Activated T-helper 2 cell treated with anti-CD3 and anti-CD28 coated beads, Interferon-gamma antibody, Interleukin-2, Interleukin-4, amounts not matched to agents 10 μg/mL and 5 μg/mL and 100 μg/mL, durations not matched to agents 14 hours and 24 hours and 36 hours (primary cell): ENCODE measurements at places on chromosomes 5 and 9. TPM values are rescaled to one million over a fixed set of nuclear protein-coding genes. Genes with fewer than 3 reads are reported as not detected.

DNA sequence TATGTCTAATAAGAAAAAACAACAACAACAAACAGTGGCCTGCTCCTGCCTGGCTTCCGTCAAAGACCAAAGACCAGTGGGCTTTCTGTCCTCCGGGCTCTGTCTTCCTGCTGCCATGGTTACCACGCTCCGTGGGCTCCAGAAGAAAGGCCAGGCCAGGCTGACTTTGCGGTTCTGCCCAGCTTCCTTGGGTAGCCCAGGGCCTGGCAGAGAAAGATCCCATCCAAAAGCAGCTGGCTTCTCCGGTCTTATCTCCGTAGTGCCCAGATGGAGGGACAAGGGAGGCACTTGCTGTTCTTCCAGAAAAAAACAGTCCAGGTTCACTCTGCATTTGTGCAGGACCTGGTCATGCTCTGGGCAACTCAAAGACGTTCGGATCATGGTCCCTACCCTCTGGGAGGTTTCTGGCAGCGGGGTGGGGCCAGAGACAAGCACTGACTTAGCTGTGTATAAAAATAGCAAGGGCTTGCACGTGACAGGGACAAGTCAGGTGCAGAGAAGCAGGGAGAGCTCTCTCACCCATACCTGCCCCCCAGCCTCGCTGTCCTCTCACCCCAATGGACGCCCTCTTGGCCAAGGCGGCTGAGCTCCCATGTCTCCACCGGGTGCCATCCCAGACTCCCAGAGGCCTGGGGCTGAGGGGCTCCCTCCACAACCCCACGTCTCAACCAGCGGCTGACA, 212.2 kb downstream of the C9orf50 start:
- H3K4me3 ChIP-seq, result no peak overlapping the region
- H3K27me3 ChIP-seq, result peaks cover 2% of the 10 kb centered on the region
- no peak overlapping the region for H3K27ac ChIP-seq
- H3K36me3 ChIP-seq, result peaks cover 10% of the 10 kb centered on the region

DNA sequence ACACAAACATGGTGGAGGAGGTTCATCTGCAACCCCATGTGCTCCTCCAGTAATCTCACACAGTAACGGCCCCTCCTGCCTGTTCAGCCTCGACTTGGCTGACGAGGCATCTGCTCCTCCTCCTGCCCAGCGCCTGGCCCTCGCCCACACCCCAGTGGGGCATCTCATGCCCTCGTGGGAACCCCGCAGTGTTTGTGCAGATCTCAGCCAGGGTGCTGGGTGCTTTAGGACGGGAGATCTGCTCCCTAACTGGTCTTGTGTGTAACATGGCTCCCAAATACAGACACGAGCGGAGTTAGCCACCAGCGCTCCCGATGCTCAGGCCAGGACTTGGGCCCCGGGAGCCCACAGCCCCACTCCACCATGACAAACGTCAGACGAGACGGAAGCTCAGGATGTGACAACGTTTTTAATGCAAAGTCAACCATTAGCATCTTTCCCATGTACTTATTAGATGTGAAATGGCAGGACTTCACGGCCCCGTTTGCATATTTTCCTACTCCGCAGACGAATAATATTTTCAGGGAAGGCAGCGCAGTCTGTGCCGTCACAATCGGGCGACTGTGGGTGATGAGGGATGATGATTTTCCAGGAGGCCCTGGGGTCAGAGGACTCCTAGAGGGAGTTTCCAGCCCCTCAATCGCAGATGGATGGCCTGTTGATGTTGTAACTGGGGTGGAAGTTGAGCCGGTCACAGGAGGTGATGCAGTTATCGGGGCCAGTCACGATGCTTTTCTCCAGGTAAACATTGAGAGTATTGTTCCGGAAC, 5.5 kb upstream of the MRPS2 start:
- no peak overlapping the region for H3K4me3 ChIP-seq
- no peaks in the 10 kb centered on the region for H3K36me3 ChIP-seq
- peaks cover 5% of the 10 kb centered on the region for H3K4me1 ChIP-seq
- H3K27me3 ChIP-seq, result peaks cover 7% of the 10 kb centered on the region

GRCh38 chr5:81314581-81314980, 13.2 kb downstream of the ZCCHC9 start:
- H3K27ac ChIP-seq, result no peak overlapping the region
- peaks cover 4% of the 10 kb centered on the region for H3K4me1 ChIP-seq
- H3K4me3 ChIP-seq, result no peak overlapping the region

Gene CAVIN4
- total RNA-seq, result 0.23 and 0.34 TPM in 2 replicates

GRCh38 chr5:154189256-154189818, 1.2 kb upstream of the GALNT10 start:
- peak overlapping the region; percentile 83 for H3K4me3 ChIP-seq
- H3K27me3 ChIP-seq, result peaks cover 17% of the 10 kb centered on the region
- peak overlapping the region; percentile 60 for H3K27ac ChIP-seq
- H3K4me1 ChIP-seq, result peaks cover 34% of the 10 kb centered on the region
- DNase-seq, result no peak
- peaks cover 21% of the 10 kb centered on the region for H3K36me3 ChIP-seq

DNA sequence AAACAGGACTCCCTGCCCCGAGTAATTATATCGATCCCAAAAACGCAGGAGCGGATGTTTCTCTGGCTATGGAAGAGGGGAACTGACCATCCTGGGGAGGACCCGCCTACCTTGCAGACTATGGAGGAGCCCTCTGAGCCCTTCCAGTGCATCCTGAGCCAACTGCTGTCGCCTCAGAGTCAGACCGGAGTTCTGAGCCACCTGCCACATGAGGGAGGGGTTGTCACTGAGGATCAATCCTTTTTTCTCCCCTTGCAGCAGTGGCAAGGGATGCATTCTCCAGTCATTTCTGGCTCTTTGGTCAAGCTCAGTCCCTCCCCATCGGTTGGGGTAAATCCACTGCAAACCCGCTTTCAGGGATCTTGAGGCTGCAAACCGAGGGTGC, 709 bp downstream of the FANCG start:
- H3K4me1 ChIP-seq, result peaks cover 28% of the 10 kb centered on the region
- H3K4me3 ChIP-seq, result peak overlapping the region; percentile 96
- peak overlapping the region; percentile 71 for H3K27ac ChIP-seq
- no peaks in the 10 kb centered on the region for H3K27me3 ChIP-seq

DNA sequence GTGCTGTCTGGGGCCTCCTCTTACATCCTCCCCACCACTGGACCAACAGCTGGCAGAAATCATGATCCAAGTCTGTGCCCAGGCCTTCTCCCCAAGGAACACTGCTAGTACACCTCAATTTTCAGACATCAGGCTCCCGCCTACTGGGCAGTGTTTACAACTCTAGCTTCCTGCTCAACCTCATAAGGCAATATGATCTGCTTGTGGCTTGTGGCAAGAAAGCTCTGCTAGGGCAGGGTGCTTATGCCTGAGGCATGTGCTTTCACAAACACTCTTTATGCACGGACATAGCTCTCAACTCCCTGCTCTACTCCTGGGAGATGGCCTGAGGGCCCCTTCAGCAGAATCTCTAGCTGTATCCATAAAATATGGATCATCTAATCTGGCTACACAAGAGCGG, 32.5 kb downstream of the SH3TC2 start:
- H3K4me3 ChIP-seq, result no peak overlapping the region
- peaks cover 2% of the 10 kb centered on the region for H3K4me1 ChIP-seq
- DNase-seq, result no peak
- H3K27ac ChIP-seq, result no peak overlapping the region
- no peaks in the 10 kb centered on the region for H3K36me3 ChIP-seq

Gene TMEM215
- not detected in 2 replicates for total RNA-seq

GRCh38 chr5:30690931-30691330, 502.6 kb upstream of the CDH6 start:
- H3K36me3 ChIP-seq, result no peaks in the 10 kb centered on the region
- DNase-seq, result no peak
- no peaks in the 10 kb centered on the region for H3K27me3 ChIP-seq
- H3K4me1 ChIP-seq, result no peaks in the 10 kb centered on the region
- no peak overlapping the region for H3K4me3 ChIP-seq

Gene PRSS3
- total RNA-seq, result not detected in 2 replicates

DNA sequence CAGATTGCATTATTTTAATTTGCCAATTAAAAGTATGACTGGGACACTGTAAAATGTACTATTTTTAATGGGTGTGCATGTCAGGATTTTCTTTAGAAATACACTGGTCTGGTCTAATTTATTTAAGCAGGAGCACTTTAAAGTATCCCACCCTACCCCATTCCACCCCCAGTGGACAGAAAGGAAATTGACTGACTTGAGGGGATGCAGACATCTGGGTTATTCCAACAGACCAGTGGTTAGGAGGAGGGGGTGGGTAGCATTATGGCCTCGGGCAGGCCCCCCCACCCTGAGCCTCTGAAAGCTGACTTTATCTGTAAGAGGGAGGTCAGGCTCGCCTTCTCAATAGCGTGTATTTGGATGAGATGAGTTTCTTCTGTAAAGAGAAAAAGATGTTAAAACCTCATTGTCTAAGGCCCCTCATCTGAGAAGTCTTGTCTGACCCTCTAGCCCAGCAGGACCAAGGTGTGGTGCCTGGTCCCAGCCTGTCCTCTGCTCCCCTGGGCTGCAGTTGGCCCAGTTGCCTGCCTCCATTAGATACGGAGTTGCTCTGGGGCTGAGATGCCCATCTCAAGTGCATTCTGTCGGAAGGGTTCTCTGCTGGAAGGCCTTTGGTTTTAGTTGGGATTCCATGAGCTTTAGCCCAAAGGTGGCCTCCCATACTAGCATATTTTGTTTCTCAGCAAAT, 4.4 kb downstream of the HNRNPAB start:
- no peak overlapping the region for H3K27ac ChIP-seq
- peaks cover 27% of the 10 kb centered on the region for H3K4me1 ChIP-seq
- no peak for DNase-seq

DNA sequence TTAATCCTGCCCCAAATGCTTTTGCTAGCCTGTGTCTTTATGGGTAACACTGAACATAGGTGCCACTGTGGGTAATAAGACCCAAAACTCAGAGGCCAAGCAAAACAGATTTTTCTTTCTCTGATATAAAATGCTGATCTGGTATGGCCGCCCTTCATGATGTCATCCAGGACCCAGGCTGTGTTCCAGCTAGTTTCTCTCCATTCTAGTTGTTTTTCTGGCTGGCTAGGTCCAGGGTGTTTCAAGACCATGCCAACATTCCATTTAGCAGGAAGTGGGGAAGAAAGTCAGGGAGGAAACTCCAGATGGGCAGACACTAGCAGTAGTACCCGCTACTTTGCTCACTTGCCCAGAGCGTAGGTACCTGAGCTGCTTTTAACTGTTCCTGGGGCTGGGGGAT, 183.9 kb upstream of the OTULINL start:
- H3K4me1 ChIP-seq, result peaks cover 33% of the 10 kb centered on the region
- H3K36me3 ChIP-seq, result peaks cover 6% of the 10 kb centered on the region
- H3K4me3 ChIP-seq, result no peak overlapping the region
- H3K27me3 ChIP-seq, result peaks cover 2% of the 10 kb centered on the region
- no peak overlapping the region for H3K27ac ChIP-seq

Gene F2R
- total RNA-seq, result 2.8 and 3.3 TPM in 2 replicates

DNA sequence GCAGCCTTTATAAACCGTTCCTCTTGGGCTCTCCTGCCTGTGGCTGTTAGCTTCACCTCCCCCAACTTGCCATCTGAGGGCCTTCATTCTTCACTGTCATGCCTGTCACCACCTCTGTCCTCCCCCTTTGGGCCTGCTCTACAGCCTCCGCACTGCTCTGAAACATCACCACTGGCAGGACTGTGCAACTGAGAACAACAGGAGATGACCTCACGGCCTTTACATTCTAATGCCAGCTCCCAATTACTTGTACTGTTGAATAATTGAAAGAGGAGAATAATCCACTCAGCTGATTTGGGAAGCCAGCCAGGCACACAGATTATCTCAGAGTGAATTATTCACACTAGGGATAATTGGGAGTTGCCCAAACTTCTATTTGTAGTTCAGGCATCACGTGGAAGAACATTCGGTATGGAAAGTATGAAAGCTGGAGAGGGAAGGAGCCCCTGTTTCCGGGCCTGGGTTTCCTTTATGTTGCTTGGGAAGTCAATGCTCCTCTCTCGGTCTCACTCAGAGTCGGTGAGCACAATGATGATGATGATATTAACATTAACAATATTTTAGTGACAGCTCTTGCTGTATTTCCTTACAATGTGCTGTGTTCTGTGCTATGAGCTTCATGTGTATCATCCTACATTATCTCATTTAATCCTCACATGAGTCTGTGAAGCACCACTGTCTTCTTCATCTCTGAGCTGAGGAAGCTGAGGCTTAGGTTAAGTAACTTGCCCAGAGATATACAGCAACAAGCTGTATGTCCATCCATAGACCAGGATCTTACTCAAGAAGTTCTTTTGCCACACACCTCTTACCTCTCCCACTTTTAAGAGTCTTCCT, 99.3 kb upstream of the LRRTM2 start:
- H3K27me3 ChIP-seq, result no peaks in the 10 kb centered on the region
- DNase-seq, result no peak
- peaks cover 27% of the 10 kb centered on the region for H3K4me1 ChIP-seq
- H3K27ac ChIP-seq, result no peak overlapping the region

DNA sequence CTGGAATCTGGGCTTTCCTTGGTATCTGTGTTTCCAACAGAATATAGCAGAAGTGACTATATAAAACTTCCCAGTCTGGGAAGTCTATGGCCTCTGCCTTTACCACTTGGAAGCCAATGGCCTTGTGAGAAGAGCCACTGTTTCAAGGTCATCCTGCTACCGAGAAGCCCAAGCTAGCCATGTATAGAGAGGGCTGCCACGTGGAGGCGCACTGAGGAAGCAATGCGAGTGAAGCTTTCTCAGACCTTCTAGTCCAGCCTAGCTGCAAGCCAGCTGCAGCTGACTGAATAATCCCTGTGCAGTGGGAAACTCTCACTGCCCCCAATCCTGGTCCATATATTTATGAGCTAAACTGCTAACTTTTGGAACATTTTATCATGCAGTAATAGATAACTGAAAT, 661.8 kb upstream of the RIOK2 start:
- no peaks in the 10 kb centered on the region for H3K27me3 ChIP-seq
- H3K27ac ChIP-seq, result no peak overlapping the region
- no peak for DNase-seq
- H3K4me3 ChIP-seq, result no peak overlapping the region
- no peaks in the 10 kb centered on the region for H3K36me3 ChIP-seq

Gene IL17B
- not detected in 2 replicates for total RNA-seq

Gene AMBP
- total RNA-seq, result not detected in 2 replicates

Gene SPINK13
- not detected in 2 replicates for total RNA-seq

GRCh38 chr9:6538666-6539071, 106.9 kb downstream of the GLDC start:
- DNase-seq, result no peak
- H3K4me3 ChIP-seq, result no peak overlapping the region
- H3K27ac ChIP-seq, result no peak overlapping the region
- no peaks in the 10 kb centered on the region for H3K36me3 ChIP-seq
- H3K4me1 ChIP-seq, result peaks cover 4% of the 10 kb centered on the region
- H3K27me3 ChIP-seq, result peaks cover 5% of the 10 kb centered on the region

- no peaks in the 10 kb centered on the region for H3K27me3 ChIP-seq
- peaks cover 7% of the 10 kb centered on the region for H3K4me1 ChIP-seq
- DNase-seq, result no peak
- no peak overlapping the region for H3K27ac ChIP-seq
- no peaks in the 10 kb centered on the region for H3K36me3 ChIP-seq
These were observed 70.6 kb downstream of the TENT4A start for GRCh38 chr5:6783787-6784186.

GRCh38 chr5:1118231-1118698, 6.4 kb upstream of the SLC12A7 start:
- no peak overlapping the region for H3K4me3 ChIP-seq
- peaks cover 3% of the 10 kb centered on the region for H3K4me1 ChIP-seq
- DNase-seq, result no peak
- H3K36me3 ChIP-seq, result no peaks in the 10 kb centered on the region
- H3K27ac ChIP-seq, result no peak overlapping the region
- no peaks in the 10 kb centered on the region for H3K27me3 ChIP-seq
